ENCODE measurements at places on chromosomes 7 and 10.

DNA sequence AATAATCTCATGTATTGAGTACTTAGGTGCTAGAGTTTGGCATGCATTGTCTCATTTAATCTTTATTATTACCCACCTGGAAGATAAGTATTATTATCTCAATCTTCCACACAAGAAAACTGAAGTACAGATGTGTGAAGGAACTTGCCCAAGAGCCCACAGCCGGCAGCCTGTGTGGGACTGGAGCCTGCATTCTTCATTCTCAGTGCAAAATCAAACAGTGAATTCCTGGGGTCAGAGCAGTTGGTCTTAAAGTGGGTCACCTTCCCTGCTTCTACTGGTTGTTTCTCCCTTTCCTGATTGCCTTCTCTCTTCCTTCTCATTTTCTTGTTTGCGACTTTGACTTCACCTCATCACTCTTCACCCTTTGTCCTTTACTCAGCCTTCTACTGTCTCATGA is 144.7 kb upstream of the LYZL1 start:
- no peak for DNase-seq

GRCh38 chr10:71214641-71215559 is 2.5 kb downstream of the UNC5B start:
- DNase-seq, result no peak

GRCh38 chr10:61343796-61344195 is 109.4 kb downstream of the TMEM26 start:
- DNase-seq, result no peak

DNA sequence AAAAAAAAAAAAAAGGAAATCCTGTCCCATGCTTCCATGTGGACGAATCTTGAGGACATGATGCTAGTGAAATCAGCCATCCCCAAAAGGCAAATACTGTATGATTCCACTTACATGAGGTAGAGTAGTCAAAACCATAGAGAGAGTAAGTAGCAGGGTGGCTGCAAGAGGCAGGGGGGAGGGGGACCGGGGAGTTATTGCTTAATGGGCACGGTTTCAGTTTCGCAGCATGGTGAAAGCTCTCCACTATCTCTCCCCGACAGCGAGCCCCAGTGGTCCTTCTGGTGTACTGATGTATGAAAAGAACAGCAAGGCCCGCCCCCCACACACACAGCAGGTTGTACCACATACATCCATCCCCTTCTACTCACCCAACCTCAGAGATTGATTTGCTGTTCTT is 32.8 kb downstream of the NOD1 start:
- DNase-seq, result no peak

Measured in thymus (tissue), 14 donors.